Naive thymus-derived CD4-positive, alpha-beta T cell (primary cell): ENCODE measurements at places on chromosomes 5 and 9. TPM values are rescaled to one million over a fixed set of nuclear protein-coding genes. Genes with fewer than 3 reads are reported as not detected.

The CLPTM1L gene
- total RNA-seq, result 71.9 TPM

The OLFM1 gene
- total RNA-seq, result not detected

The NDUFS6 gene
- 28.8 and 39.0 TPM in 2 replicates for total RNA-seq

The PCYOX1L gene
- total RNA-seq, result 36.3 TPM

The HSD17B3 gene
- not detected in 2 replicates for total RNA-seq

The FRRS1L gene
- total RNA-seq, result not detected

The SLC45A2 gene
- not detected for total RNA-seq

The EPB41L4B gene
- total RNA-seq, result not detected

The SPATA31A1 gene
- total RNA-seq, result not detected

The SAXO1 gene
- total RNA-seq, result not detected

The BTNL8 gene
- not detected in 2 replicates for total RNA-seq

The BRD3OS gene
- 8.3 TPM for total RNA-seq

The SLC6A18 gene
- not detected for total RNA-seq

The SOX30 gene
- 0.15 and 0.36 TPM in 2 replicates for total RNA-seq

The OR1J2 gene
- not detected in 2 replicates for total RNA-seq

The REEP2 gene
- not detected for total RNA-seq

The AJM1 gene
- total RNA-seq, result 1.8 TPM

The PFN3 gene
- total RNA-seq, result not detected in 2 replicates

The CDKN2B-AS1 gene
- 0.21 TPM for total RNA-seq

The PCDHB8 gene
- not detected for total RNA-seq

The PCAT7 gene
- total RNA-seq, result 0.27 TPM

The OR1Q1 gene
- not detected in 2 replicates for total RNA-seq

The MYORG gene
- 0.78 TPM for total RNA-seq

The FST gene
- 0.90 TPM for total RNA-seq

The FBP1 gene
- 10.5 TPM for total RNA-seq

The FOXD4L4 gene
- total RNA-seq, result not detected

The IL7R gene
- 341 and 348 TPM in 2 replicates for total RNA-seq

The GZMA gene
- 72.5 TPM for total RNA-seq

The NPR3 gene
- 1.4 TPM for total RNA-seq

The ARHGEF39 gene
- total RNA-seq, result 0.11 TPM

The F12 gene
- total RNA-seq, result 2.1 TPM

The FNBP1 gene
- total RNA-seq, result 205 and 207 TPM in 2 replicates

The SHLD3 gene
- total RNA-seq, result 11.3 TPM
